GM23338 (cell line): ENCODE measurements at places on chromosomes 2 and 18. TPM values are rescaled to one million over a fixed set of nuclear protein-coding genes. Genes with fewer than 3 reads are reported as not detected.

- DNase-seq, result no peak
Observed at GRCh38 chr18:55875371-55875901, 287.4 kb upstream of the TCF4 start.

Gene GKN2
- total RNA-seq, result not detected in 2 replicates

Gene DHRS9
- total RNA-seq, result not detected in 2 replicates

- no peak for DNase-seq
Observed at GRCh38 chr2:135954020-135954601, 31.3 kb downstream of the DARS1 start.

Gene PFN4
- 0.28 TPM in 1 of 2 replicates, not detected in the other for total RNA-seq

Gene SLC4A5
- 0.24 and 0.89 TPM in 2 replicates for total RNA-seq

Gene ZNF532
- 216 and 225 TPM in 2 replicates for total RNA-seq
